ENCODE measurements at places on chromosomes 1 and 21.

DNA sequence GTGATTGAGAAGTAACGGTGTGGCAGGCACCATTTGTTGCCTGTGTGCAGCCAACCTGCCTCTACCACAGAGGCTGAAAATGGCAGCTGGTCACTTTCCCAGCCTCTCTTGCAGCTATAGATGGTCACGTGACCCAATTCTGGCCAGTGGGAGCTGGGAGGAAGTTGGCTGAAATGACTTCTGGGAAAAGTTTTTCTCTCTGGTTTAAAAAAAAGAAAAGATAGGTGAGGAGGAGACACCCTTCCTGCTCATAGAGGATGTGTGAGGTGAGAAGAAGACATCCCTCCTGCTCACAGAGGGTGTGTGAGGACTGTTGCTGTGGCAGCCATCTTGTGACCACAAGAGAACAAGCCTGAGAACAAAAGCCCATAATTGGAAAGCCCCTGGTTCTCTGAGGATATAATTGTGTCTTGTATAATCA lies 122.8 kb downstream of the SYF2 start:
- DNase-seq = no peak

- DNase-seq = no peak
These were observed 4.0 kb downstream of the HPCAL4 start for GRCh38 chr1:39687243-39687642.

GRCh38 chr1:23644555-23644866 lies 47.1 kb upstream of the RPL11 start:
- DNase-seq = no peak

DNA sequence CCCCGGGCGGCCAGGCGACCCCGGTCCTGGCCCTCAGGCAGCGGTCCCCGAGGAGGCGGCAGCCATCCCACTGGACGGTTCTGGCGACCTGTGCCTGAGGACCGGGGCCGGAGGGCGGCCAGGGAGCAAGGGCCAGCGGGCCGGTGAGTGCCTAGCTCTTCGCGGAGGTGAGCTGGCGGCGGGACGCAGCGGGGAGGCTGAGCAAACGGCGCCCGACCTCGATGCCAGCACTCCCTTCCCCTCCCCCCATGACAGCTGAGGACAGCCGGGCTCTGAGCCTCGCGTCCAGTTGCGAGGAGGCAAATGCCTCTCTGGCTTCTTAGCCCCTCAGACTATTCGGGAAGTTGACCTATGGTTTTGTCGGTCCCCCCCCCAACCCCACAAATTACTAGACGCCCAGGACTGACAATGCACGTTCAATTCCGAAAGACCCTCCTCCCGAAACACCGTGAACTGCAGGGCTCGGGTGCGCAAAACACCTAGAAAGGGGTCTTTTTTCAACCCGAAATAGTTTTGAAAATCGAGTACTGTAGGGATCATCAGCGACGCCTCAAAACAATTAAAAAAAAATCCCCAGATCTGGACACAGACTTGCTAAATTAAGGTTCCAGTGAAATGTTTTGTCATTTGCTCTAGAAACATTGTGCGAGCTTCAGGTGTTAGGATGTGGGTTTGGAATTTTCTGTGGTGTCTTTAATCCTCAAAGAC lies 8.3 kb downstream of the CDKN2C start:
- no peak for DNase-seq

GRCh38 chr1:90319918-90320317 lies 325.0 kb downstream of the ZNF326 start:
- no peak for DNase-seq

- no peak for DNase-seq
These were observed 59.0 kb downstream of the FASLG start for GRCh38 chr1:172717722-172718465.

DNA sequence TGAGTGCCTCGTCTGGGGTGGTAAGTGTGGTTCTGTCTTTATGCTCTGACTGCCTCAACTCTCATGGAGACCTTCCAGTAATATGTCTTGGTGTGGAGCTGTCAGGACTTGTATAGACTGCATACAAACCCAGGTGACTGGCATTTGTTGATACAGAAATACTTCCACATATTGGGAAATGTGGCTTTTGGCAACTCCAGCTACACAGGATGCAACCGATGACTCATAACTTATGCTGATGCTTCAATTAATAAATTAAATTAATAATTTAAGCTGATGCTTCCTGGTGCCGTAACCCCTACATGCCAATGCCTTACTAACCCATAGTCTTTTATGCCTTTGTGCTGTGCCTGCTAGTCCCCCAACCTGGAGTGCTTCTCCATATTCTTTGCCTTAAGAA lies 72.3 kb upstream of the ARTN start:
- DNase-seq = no peak

- DNase-seq = no peak
These were observed 40.8 kb downstream of the PTPRC start for GRCh38 chr1:198679535-198680173.

- no peak for DNase-seq
These were observed 46.1 kb upstream of the HTR1D start for GRCh38 chr1:23263380-23263887.

GRCh38 chr1:169577981-169578738 lies 8.1 kb downstream of the F5 start:
- DNase-seq = no peak

GRCh38 chr1:6355621-6356020 lies 37.9 kb downstream of the ACOT7 start:
- no peak for DNase-seq

DNA sequence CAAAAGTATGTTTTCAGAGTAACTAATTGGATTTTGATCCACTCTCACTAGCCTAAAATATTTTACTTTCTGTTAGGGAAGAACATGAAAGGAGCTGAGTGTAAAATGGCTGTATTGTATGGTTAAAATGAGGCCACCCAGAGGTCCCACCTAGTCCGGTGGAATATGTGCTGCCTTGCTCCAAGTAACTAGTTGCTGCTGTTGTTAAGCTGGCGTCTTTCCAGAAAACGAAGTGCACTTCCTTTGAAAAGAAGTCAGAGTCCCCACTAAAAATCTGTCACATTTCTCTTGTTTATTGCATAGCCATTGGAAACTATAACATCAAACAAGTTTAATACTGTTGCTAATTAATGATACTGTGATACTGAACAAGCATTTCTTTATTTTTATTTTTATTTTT lies 3.2 kb downstream of the SLC25A33 start:
- DNase-seq = no peak

- DNase-seq = no peak
These were observed 5.7 kb downstream of the QSOX1 start for GRCh38 chr1:180160357-180160756.

DNA sequence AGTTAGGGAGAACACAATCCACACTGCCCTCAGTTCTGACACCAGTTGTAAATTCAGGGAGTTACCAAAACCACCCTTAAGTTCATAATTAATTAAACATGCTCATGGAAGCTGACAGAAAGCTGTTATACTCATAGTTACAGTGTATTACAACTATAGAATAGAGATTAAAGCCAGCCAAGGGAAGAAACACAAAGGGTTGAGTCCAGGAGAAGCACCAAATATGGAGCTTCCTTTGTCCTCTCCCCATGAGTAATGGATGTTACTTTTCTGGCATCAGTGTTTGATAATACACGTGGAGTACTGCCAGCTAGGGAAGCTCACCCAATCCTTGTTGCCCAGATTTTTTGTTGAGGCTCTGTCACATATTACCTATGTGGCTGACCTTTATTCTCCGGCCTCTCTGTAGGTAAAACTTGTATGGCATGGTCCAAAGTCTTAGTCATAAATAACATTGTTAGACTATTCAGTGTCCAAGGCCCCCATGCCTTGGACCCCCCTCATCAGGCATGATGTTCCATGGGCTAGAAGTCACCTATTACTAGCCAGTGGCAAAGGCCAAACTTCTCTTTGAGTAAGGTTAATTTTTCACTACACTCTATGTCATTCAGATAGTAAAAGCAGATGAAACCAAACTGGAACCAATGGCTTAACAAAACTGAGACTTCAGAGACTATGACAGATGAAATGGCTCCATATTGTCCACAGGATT lies 175.7 kb downstream of the GPR52 start:
- no peak for DNase-seq

GRCh38 chr21:28604946-28605537 lies 387.6 kb downstream of the LTN1 start:
- no peak for DNase-seq
